Fibroblast of mammary gland (primary cell): ENCODE measurements at places on chromosomes 11 and 22.

- no peak for DNase-seq
Measured at GRCh38 chr11:17743026-17743807, 8.6 kb downstream of the KCNC1 start.

GRCh38 chr22:24697621-24698082 lies 76.9 kb downstream of the PIWIL3 start:
- DNase-seq = no peak

DNA sequence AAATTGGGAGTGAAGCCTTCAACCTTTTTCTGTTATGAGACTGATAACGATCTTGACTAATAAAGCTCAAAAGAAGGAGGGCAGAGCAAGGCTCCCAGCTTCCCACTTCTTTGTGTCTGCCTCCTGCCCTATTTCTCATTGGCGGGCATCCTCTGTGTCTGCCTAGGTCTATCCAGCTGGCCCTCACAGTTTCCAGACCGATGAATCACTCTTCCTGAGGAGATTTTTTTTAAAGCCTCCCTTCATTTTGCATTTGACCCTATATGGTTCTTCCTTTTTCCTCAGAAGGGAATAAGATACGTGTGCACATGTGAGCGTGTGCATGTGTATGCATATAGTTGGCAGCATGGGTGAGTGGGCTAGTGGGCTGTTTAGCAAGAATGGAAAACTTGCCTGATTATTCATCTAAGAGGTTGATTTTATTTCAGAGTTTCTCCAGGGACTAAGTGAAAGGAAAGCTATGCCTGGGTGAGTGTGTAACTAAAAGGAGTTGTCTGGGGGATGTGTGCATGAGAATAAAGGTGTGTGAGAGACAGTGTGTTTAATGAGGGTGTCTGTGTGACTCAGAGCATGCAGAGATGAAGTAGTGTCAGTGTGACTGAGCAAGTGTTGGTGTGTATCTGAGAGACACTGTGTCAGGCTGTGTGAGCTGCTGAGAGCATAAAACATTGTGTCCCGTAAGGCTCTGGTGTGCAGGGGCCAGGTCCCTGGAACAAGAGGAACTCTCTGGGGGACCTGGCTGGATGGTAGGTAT lies 12.2 kb downstream of the PHLDB1 start:
- DNase-seq = peak; percentile 96

GRCh38 chr11:118768690-118769089 lies 22.3 kb downstream of the DDX6 start:
- peak; percentile 37 for DNase-seq

DNA sequence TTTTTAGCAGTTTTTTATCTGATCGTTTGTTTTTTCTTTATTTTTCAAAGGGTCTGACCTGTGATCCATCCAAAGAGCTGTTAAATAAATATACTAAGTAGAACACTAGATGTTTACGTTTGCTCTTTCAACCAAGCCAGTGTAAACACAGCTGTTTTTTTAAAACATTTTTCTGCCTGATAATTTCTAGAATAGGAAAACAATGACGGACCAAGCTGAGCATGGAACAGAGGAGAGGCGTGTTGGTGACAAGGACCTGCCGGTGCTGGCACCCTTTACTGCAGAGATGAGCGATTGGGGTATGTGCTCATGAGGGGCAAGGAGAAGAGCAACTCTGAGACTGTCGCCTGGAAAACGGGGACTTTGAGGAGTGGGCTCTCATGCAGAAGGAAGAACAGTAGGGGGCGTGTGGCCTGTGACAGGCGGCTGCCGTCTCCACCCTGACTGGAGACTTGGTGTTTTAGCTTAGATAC lies 28.6 kb upstream of the PANX2 start:
- DNase-seq = no peak

GRCh38 chr11:86588566-86589090 lies 83.8 kb downstream of the ME3 start:
- DNase-seq = no peak

- no peak for DNase-seq
Measured at GRCh38 chr11:33272338-33273107, 15.3 kb downstream of the HIPK3 start.

DNA sequence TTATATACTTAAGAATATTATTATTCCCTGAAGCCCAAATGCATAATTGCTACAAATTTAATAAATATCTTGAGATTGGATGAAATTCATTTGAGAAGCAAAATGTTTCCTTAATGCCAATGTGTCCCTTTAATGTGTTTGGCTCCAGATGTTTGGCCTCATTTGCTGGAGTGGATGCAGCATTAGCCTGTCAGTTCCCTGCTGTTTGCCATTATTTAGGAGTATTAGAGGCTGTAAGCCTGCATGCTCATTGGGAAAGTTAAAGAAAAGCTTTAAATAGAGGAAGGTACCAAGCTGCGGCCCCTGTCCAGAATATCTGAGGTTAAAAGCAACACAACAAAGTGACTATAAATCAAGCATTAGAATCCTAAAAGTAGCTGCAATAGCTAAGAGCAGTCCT lies 54.8 kb upstream of the PITPNB start:
- no peak for DNase-seq

- DNase-seq = peak; percentile 22
Measured at GRCh38 chr22:26894362-26894761, 237.0 kb downstream of the MIAT start.

DNA sequence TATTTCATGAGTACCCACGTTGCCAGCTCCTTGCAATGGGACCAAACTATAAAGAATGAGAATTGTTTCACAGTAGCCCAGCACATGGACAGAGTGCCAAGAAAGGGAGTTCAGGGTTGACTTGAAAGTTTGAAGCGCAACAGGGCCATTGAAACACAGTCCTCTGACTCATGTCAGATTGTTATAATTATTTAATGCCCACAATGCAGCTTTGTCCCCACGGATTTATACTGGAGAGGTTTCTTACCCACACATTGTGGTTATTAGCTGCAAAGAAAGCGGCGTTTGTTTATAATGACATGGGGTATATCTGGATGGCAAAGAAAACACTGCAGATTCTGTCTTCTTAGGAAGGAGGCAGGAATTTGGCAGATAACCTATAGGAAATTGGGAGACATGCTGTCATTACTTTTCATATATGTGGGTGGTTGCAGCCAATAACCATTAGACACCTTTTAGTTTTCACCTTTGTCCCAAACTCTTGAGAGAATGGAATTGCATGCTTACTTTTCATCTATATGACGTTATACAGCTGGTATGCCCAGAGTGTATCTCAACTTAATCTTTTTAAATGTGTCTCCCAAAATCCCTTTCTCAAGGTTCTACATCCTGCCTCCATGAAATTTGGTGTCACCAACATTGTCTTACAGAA lies 143.6 kb downstream of the TEAD1 start:
- DNase-seq = peak; percentile 61

GRCh38 chr22:46019351-46019750 lies 42.4 kb upstream of the WNT7B start:
- DNase-seq = no peak

- DNase-seq = peak; percentile 74
Measured at GRCh38 chr11:85941380-85941973, 86.3 kb downstream of the CCDC83 start.

GRCh38 chr11:72741849-72742512 lies 10.2 kb downstream of the ARAP1 start:
- no peak for DNase-seq

GRCh38 chr11:85810521-85810870 lies 445 bp downstream of the SYTL2 start:
- DNase-seq = no peak

- no peak for DNase-seq
Measured at GRCh38 chr11:126592496-126593410, 237.3 kb downstream of the ST3GAL4 start.

GRCh38 chr11:32436751-32437494 lies 1.6 kb upstream of the WT1 start:
- no peak for DNase-seq

DNA sequence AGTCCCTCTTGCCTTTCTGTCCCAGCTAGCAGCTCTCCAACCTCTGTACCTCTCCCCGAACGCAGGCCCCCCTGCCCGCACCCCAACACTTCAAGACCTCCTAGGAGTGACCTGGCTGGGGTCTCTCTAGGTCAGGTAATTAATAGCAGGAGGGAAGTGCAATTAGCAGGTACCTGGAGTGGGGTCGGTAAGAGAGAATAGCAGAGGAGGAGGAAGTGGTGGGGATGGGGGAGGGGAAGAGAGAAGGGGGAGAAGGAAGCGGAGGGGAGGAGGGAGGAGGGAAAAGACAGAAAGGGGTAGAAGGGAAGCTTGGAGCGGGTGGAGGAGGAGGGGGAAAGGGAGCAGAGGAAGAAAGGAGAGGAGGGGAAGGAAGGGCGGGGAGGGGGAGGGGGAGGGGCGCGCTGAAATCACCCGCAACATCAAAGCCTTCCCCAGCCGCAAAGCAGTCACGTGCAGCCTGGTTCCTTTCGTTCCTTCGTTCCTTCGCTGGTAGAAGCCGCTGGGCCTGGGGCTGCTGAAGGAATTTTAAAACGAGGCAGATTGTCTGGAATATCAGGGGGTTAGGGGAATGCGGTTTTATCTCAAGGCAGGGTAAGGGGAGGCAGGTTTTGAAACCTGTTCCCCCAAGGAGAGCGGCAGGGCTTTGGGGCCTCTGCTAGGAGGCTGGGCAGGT lies 29.3 kb upstream of the TCF20 start:
- no peak for DNase-seq

DNA sequence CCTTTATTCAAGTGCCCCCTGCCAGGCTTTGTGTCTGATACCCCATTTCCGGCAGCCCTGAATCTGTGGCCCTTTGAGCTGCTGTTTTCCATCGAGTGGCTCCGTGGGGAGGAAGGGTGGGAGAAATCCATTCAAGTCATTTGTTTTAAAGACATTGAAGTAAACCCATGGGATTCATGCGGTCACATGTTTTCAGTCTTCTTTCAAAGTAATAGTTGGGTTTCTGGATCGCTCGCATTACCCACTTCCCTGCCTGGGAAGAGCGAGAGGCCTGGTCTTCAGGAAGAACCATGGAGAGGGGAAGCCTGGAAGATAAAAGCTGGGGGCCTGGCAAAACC lies 14.4 kb downstream of the DAGLA start:
- no peak for DNase-seq

DNA sequence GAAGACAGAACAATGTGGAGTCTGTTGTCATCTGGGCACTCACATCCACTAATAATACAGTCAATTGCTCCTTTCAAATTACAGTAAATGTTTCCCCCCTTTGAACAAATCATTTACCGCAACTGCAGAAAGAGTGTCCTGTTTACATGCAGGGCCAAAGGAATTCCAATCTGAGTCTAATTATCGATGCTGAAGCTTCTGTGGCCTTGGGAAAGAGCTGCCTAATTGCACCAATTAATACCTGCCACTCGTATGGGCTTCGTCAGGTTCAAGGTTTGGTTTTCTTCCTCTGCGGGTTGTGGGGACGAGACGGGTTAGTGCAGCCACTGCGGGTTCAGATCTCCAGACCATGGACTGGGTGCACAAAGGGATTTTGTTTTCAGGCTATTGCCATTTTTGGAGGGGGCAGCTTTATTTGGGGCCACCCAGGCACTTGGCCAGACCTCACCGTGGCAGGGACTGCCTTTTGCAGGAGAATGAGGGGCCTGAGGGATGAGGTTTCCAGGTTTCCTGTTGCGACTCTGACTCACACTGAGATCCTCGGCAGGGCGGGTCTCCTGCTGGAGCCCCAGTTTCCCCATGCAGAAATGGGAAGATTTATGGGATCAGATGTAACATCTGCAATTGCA lies 147.6 kb downstream of the MIAT start:
- no peak for DNase-seq

- DNase-seq = no peak
Measured at GRCh38 chr22:45427114-45427513, 13.6 kb downstream of the RIBC2 start.

GRCh38 chr11:116687458-116688201 lies 85.2 kb downstream of the BUD13 start:
- DNase-seq = no peak

DNA sequence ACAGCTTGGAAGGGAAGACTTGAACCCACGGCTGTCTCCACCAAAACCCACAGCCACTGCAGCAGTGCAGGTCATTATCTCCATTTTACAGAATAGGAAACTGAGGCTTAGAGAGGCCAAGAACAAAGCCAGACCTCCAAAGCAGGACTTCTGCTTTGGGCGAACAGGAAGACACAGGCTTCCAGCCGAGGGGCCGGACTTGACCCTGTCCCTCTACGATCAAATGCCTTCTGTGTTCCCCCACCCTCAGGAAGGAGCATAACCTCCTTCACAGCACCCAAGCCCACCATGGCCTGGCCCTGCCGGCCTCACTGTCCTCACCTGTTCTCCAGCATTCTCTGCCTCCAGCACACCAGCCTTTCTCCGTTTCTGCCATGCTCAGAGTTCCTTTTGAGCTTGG lies 15.8 kb downstream of the IGLL1 start:
- DNase-seq = no peak

GRCh38 chr11:28393348-28393747 lies 285.2 kb downstream of the METTL15 start:
- DNase-seq = no peak

GRCh38 chr22:41285441-41285819 lies 557 bp downstream of the RANGAP1 start:
- peak; percentile 94 for DNase-seq

GRCh38 chr11:68966894-68967780 lies 13.6 kb downstream of the MRGPRD start:
- no peak for DNase-seq

- no peak for DNase-seq
Measured at GRCh38 chr11:687751-688150, 7.3 kb downstream of the DEAF1 start.

DNA sequence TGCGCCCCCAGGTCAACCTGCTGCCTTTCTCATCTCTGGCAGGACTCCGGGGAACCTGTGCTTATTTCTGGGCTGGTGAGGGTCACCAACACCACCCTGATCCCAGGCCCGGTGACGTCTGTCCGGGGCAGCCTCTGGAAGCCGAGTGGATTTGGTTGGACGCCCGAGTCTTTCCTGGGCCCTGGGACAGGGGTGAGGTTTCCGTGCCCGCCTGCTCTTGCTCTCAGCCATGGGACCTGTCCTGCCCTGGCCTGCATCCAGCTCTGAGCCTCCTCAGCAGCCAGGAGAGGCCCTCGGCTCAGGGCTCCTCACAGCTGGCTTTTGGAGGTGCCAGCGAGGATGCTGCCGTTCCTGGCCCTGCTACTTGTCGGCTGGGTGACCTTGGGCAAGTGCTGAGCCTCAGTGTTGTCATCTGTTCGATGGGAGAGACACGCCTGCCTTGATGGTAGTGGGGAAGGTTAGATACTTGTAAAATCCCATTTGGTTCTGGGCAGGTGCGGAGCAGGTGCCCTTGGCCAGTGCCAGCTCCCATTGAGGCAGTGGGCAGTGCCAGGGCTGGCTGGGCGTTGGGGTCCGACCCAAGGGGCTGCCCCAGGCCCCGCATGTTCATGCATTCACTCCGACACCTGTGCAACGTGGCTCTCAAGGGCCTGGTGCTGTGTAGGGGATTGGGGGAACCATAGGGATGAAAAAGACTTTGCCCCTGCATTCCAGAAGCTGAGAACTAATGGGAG lies 58.9 kb upstream of the THY1 start:
- no peak for DNase-seq
